Aortic smooth muscle cell (primary cell): ENCODE measurements at places on chromosomes 7 and 10. TPM values are rescaled to one million over a fixed set of nuclear protein-coding genes. Genes with fewer than 3 reads are reported as not detected.

The HEPACAM2 gene
- total RNA-seq = not detected in 2 replicates

The ELMO1 gene
- total RNA-seq = 3.9 and 6.3 TPM in 2 replicates

The GPC2 gene
- total RNA-seq = 0.40 and 0.99 TPM in 2 replicates

The TMEM184A gene
- not detected in 2 replicates for total RNA-seq

The DPP6 gene
- not detected in 2 replicates for total RNA-seq

The ABCB4 gene
- total RNA-seq = 1.3 and 3.9 TPM in 2 replicates

The DYDC2 gene
- not detected in 2 replicates for total RNA-seq

The METTL27 gene
- total RNA-seq = 2.5 and 7.2 TPM in 2 replicates

The MTURN gene
- 16.1 and 17.3 TPM in 2 replicates for total RNA-seq

The PRKAG2 gene
- 12.0 and 14.2 TPM in 2 replicates for total RNA-seq

The GSDME gene
- total RNA-seq = 23.6 and 24.3 TPM in 2 replicates

The CALML5 gene
- not detected in 2 replicates for total RNA-seq

The PTPRN2 gene
- 0.56 and 1.6 TPM in 2 replicates for total RNA-seq

The EEF1AKMT2 gene
- total RNA-seq = 26.8 and 29.3 TPM in 2 replicates

The COL1A2 gene
- 2,181 and 2,693 TPM in 2 replicates for total RNA-seq

The ANKMY2 gene
- 20.2 and 26.5 TPM in 2 replicates for total RNA-seq

The NOD1 gene
- 4.2 and 5.1 TPM in 2 replicates for total RNA-seq

The MRLN gene
- 0.12 TPM in 1 of 2 replicates, not detected in the other for total RNA-seq
